Activated CD4-positive, alpha-beta T cell treated with anti-CD3 and anti-CD28 coated beads, Interleukin-2, amount 50 U/mL, for 16 hours (primary cell): ENCODE measurements at places on chromosomes 12 and 14.
A peak's percentile ranks its signal among the peaks of the same experiment; 100 is the strongest.

DNA sequence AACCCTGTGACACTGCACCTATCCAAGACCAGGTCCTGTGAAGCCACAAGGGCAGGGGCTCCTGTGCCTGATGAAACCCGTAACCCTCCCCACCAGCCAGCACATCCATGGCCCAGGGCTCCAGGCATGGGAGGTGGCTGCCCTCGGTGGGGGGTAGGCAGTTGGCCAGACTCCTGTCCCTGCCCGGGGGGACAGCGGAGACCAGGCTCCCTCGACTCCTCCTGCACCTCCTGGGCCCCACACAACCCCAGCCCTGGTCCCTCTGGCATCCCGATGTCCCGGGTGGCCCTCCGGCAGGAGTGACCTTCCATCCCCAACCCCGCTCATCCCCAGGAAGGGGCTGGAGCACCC lies 11.4 kb downstream of the AKT1 start:
- no peak for DNase-seq

DNA sequence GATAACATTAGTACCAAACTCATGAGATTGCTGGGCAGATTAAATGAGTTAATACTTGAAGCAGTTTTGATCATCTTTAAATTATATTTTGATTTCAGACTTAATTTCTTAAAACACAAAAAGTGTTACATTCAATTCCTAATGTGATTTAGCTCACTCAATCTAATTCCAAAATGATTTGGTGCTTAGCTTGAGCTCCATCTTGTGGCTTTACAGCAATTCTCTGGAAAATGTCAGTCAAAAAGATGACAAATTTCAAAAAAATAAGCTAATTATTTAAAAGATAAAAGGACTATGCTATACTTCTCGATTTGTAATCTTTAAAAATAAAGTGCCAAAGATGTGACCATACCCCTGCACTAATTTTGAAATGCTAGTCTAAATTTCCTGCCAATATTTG lies 10.1 kb downstream of the LLPH start:
- no peak for DNase-seq

DNA sequence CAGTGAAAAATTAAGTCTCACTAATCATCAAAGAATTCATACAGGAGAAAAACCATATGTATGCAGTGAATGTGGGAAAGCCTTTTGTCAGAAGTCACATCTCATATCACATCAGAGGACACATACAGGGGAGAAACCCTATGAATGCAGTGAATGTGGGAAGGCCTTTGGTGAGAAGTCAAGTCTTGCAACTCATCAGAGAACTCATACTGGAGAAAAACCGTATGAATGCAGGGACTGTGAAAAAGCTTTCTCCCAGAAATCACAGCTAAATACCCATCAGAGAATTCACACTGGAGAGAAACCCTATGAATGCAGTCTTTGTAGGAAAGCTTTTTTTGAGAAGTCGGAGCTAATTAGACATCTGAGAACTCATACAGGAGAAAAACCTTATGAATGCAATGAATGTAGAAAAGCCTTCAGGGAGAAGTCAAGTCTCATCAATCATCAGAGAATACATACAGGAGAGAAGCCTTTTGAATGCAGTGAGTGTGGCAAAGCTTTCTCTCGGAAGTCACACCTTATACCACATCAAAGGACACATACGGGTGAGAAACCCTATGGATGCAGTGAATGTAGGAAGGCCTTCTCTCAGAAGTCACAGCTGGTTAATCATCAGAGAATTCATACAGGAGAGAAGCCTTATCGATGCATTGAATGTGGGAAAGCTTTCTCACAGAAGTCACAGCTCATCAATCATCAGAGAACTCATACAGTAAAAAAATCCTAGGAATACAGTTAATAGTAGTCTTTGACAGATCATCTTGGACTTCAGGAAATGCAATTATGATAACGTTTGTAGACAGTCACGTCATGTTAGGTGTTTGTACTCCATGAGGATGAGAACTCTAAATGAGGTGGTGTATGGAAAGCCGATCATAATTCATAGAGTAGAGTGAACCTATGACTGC lies 21.1 kb downstream of the ZNF84 start:
- DNase-seq, result no peak

- peak; percentile 40 for DNase-seq
Measured at GRCh38 chr12:4353785-4354208, 25.7 kb downstream of the FGF23 start.

- peak; percentile 93 for DNase-seq
Measured at GRCh38 chr12:107093417-107094182, at the start of gene CRY1. Gene CRY1 (minus strand): TSS chr12:107093549. CDS start chr12:107092961, 588 bp downstream.

DNA sequence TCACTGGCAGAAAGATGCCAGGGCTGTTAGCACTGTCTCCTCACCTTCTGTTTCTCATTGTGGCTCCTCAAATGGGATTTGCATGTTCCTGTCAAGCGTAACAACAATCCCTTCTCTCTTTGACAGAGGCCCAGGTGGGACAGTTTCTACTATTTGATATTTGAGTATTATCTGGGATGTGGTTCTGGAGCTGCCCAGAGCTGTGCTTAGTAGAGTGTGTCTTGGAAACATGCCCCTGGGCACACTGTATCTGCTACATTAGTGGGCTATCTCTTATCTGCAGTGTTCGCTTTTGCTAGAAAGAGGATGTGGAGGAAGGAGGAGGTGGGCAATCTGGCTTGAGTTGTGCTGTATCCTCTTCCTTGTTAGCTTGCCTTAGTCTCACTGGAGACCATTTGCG lies 3.8 kb upstream of the ACADS start:
- DNase-seq, result no peak

DNA sequence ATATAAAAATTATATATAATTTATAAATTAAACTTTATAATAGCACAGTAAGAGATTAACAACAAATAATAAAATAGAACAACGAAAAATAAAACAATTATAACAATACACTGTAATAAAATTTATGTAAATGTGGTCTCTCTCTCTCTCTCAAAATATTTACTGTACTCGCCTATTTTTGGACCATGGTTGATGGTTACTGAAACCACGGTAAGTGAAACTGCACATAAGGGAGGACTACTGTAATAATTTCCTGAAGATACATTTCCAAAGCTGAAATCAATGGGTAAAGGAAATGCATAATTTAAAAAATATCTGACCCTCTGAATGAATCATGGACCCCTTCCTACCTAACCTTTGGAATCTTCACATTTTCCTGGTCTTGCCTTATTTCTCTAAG lies 48.9 kb downstream of the NTN4 start:
- no peak for DNase-seq

DNA sequence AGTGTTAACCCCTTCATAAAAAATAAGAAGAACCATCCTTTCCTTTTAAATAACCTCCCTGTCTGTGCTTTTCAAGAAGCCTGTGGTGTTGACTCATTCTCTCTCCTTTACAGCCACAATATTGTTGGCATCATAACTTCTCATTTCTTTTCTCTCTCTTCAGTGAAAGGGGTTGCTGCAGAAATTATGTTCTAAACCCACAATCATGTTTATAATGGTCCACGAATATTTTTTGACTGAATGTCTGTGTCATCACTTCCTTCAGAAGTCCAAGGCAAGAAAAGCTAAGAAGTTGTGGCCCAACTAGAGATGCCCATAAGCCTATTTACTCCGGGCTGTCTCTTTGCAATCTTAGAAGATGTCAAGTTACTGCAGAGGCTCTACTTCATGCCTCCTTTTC lies 488.3 kb downstream of the APAF1 start:
- no peak for DNase-seq

- DNase-seq, result no peak
Measured at GRCh38 chr14:36167431-36167830, 9.1 kb downstream of the PTCSC3 start.

DNA sequence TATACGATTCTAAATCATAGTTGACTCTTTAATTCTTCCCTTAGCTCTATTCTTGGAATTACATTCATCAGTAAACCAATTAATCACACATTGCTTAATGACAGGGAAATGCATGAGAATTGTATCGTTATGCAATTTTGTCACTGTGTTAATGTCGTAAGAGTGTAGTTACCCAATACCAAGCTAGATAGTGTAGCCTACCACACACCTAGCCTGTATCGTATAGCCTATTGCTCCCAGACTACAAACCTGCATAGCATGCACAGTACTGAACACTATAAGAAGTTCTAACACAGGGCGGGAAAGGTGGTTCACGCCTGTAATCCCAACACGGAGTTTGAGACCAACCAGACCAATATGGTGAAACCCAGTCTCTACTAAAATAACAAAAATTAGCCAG lies 24.7 kb downstream of the HNRNPC start:
- no peak for DNase-seq
